ENCODE measurements at places on chromosomes 7 and 10. TPM values are rescaled to one million over a fixed set of nuclear protein-coding genes. Genes with fewer than 3 reads are reported as not detected.

Gene MAPK8
- total RNA-seq: 75.7 TPM

Gene CCL24
- total RNA-seq: not detected

Gene AMPH
- 0.10 TPM for total RNA-seq

Gene EXOC6
- total RNA-seq: 111 TPM

Gene ATP5F1C
- 276 TPM for total RNA-seq

Gene EPHA1
- not detected for total RNA-seq

Gene CYP2C9
- total RNA-seq: not detected

Gene PCLO
- total RNA-seq: 3.8 TPM

Gene CCDC172
- not detected for total RNA-seq

Gene BMPER
- total RNA-seq: 0.65 TPM

Gene GNAI1
- 22.5 TPM for total RNA-seq

Gene PIP
- total RNA-seq: not detected

Gene TMEM213
- total RNA-seq: not detected

Gene OR2F2
- total RNA-seq: not detected

Gene CTAGE15
- not detected for total RNA-seq

Gene BUB3
- 146 TPM for total RNA-seq

Gene MGMT
- total RNA-seq: 13.1 TPM

Gene DAGLB
- 17.3 TPM for total RNA-seq

Gene AFAP1L2
- 6.5 TPM for total RNA-seq

Gene TAS2R4
- total RNA-seq: 1.9 TPM

Gene EBF3
- total RNA-seq: 22.2 TPM

Gene PTCD1
- total RNA-seq: 5.0 TPM

Gene C10orf90
- not detected for total RNA-seq

Gene LRRTM3
- total RNA-seq: not detected

Data from vein endothelial cell (primary cell).